ENCODE measurements at places on chromosomes 5 and 9.

DNA sequence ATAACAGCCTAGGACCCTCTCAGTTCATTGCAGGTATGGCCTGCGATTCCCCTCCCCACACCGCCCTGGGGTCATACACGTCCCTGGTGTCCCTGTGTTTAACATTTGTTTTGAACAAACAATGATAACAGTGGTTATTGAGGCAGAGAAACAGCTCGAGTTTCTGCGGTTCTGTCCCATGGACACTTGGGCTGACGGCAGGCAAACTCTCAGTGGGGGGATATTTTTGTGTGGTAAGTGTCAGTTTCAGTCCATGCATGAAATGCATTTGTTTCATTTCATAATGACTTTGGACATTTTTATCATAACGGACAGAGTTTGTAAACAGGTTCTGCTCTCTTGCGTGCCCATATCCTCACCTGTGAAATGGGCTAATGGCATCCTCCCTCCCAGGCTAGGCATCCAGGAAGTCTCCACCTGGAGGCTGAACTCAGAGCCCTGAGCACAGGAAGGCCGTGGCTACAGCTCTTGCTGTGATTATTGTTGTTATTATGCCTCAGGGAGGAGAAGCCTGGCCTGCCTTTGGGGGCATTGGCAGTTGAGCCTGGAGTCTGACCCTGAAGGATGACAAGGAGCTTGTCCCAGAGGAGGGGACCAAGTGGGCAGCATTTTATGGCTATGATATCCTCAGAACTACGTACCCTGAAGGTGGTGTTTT is 190.9 kb downstream of the GADD45G start:
- DNase-seq = no peak

DNA sequence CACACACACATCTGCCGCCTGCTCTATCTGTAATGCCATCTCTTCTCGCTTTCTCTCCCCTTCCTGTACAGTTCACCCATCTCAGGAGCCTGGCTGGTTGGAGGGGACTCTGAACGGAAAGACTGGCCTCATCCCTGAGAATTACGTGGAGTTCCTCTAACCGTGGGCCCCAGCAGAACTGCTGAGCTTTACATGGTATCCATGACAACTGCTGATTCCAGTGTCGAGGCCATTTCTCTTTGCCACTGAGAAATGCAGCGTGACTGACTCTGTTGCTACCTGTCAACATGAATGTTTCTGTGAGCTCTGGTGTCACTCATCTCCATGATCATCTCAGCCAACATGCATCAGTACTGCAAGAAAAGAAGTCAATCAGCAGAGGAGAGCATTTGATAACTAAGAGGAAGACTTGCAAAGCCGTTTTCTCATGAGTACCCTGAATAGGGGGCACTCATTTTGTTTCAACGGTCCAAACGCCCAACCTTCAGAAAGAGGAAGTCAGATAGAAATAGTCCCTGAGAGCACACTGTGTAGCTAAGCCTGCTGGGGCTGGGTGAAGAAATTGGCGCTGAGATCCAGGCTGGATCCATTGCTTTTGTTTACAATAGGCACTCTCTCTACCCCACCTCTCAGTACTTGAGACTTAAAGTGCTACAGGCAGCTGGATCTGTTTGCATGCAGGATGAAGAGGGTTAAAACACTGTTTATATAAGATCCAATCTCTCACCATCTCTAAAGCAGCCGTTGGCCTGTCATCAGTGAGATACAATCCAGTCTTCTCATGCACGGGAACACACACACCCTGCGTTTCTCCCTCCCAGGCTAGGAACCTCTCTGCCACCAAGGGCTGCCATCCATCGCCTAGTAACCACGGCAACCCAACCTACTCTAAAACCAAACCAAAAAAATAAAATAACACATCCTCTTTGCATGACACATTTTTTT is 180.9 kb downstream of the NR3C1 start:
- DNase-seq = peak; percentile 97

DNA sequence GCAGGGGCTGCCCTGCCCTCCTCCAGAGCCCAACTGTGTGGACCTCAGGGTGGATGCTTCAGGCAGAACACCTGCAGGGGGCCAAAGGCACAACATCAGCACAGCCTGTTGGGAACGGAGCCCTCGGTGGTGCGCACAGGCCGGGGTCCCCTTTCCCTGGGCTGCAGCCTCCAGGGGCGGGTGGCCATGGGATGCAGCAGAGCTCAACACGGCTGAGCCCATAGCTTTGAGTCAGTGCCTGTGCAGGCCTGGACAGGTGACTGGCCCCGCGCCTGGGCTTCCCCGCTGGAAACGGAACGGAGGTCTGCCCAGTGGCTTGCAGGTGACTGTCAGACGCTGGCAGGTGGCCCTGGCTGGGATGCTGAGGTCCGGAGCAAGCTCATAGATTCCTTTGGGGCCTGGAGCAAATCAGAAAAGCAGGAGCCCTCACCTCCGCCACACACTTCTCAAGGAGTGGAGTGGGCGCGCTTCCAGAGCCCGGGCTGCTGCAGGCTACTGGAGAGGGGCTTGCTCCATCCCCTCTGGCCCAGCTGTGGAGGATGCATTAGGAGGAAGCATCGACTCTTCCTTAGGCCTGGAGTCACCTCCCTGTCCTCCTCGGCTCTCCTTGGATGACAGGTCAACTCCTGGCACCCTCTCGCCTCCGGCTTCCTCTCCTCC is 69.8 kb upstream of the RNU6ATAC start:
- no peak for DNase-seq

- DNase-seq = no peak
Observed at GRCh38 chr5:14286574-14287421, 143.7 kb downstream of the TRIO start.

DNA sequence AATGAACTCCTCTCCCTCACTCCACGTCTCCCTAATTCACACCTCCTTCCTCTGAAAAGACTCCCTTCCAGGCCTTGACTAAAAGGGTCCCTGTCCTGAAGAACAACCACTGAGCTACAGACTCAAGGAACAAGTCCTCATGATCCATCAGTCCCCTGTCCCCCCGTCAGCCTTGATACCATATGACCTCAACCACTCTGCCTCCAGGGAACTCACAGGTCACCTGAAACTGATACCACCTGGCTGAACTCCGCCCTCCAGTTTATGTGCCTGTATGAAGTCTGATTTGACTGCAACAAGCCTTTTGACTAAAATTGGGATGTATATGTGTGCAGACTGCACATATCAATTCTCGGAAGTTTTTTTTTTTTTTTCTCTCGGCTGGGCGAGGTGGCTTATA is 88.7 kb downstream of the UGCG start:
- DNase-seq = no peak

GRCh38 chr5:97644206-97644605 is 461.2 kb upstream of the RIOK2 start:
- no peak for DNase-seq

DNA sequence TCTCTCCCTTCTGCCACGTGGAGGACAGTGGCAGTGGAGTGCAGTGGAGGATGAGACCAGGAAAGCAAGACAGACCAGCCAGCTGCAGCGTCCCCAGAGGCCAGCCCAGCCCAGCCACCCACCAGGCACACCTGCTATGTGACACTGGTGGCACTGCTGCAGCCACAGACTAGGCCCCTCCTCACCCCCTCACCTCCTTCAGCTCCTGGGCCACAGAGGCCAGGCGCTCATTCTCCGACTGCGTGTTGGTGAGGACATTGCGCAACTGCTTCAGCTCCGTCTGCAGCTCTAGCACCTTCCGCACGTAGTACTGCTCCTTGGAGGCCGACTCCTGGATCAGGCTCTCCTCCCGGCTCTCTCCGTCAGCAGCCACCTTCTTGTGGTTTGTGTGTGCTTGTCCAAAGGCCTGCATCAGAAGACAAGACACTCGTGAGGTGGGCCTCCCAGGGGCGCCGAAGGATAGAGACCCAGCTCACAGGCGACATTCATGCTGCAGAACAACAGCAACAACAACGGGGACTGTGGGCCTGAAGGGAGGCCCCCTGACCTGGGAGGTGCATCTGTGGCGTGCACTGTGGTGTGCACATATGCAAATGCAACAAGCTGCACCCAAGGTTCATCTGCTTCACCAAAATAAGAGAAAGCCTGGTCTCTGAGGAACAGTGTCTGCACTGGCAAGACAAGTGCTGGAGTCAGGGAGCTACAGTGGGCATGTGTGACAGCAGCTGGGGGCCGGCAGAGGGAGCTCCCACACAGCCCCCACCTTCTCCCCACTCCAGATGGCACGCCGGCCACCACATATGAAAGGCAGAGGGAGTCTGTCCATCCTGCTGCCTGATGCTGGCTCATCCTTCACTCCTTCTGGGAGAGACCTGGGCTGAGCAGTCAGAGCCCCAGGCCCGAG is 35.5 kb downstream of the BICD2 start:
- DNase-seq = peak; percentile 49

GRCh38 chr9:137316012-137316981 is 14.2 kb upstream of the NRARP start:
- peak; percentile 57 for DNase-seq

DNA sequence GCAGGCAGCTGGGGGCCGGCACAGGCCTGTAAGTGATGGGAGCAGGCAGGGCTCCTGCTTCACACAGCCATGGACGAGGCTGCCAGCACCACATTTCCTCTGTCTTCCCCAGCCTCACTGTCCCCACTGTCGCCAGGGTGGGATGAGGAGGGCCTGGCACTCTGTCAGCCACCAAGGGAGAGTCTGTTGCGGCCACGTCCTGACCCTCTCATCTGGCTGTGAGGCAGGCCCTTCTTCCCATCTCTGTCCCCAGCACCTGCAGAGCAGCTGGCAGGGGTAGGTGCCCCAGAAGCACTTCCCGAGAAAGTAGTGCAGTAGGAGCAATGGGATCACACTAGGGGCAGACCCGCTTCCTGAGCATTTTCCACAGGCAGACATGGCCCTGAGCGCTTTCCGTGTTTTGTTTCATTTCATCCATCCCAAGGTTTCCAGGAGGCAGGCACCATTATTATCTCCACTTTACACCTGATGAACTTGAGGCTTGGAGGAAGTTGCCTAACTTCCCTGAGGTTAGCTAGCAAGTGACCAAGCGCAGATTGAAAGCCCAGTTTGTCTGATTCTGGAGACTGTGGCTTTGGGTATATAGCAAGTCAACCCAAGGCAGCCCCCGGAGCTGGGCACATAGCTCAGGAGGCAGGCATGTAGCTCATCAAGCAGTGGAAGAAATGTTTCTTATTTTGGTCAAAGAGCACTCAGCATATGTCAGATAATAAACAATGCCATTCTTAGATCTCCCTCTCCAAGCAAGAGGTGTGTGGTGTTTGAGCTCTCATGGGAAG is 202.4 kb downstream of the DAB2IP start:
- no peak for DNase-seq

DNA sequence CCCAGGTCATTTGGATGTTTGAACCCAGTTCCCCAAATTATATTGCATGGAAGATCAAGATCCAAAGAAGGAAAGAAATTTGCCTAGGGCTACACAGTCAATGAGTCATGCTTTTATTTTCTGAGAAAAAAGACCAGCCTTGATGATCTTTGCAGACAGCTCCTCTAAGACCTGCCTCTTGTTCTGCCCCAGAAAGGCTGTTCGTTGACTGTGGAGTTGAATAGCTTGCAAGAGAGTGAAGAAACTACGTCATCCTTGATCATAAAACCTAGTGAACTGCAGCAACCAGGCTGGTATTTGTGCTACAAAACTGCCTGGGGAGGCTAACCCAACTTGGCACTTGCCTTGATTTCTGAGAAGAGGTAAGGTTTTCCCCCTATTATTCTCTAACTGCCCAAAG is 263.9 kb downstream of the PAPPA start:
- DNase-seq = no peak

DNA sequence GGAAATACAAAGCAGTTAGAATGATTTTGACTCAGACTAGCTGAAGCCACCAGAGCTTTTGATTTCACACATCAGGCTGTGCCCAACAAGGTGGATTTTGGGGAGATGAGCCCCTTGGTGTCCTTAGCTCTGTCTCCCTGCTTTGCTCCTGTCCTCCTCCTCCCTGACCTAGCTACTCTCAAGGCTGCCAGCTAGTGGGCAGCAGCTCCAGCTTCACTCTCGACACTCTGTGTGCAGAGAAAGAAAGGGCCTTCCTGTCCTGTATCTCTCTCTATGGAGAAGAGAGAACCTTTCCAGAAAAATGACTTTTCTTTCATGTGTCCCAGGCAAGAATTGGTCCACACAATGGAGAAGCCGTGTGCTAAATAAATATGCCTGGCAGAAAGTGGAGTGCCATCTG is 446.2 kb downstream of the SEMA5A start:
- no peak for DNase-seq

- no peak for DNase-seq
Observed at GRCh38 chr9:127910613-127911205, 6.1 kb downstream of the ST6GALNAC4 start.

DNA sequence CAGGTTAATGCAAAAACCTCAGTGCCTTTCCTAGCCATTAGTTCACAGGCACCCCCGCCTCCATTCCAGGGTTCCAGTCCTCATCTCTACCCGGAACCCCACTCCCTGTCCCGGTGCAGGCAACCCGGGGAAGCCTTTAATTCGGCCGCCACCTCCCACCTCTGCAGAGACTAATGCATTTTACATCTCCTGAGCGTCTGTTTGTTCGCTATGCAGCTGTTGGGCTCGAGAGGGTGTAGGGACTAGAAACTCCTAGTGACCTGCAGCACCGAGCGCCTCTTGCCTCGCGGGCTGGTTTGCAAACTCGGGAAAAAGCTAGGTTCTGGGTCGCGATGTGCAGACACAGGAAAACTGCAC is 3.6 kb downstream of the GDNF start:
- no peak for DNase-seq

DNA sequence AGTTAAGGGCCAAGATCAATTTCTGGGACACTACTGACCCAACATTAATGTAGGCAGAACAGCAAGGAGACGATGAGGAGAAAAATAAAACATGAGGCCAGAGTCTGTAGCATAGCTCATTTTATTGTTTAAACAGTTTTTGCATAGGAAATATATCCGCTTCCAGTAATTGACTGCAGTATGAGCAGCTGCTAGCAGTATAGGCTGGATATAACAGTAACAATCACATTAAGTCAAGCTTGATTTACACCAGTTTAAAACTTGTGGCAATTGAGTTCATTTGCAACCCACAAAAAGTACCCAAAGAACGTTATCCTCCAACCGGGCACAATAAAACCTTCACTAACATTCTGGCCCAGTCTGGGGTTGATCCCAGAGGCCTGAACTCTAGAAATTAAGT is 232.2 kb downstream of the NFIB start:
- DNase-seq = no peak
